Activated CD4-positive, alpha-beta T cell treated with anti-CD3 and anti-CD28 coated beads for 48 hours (primary cell): ENCODE measurements at places on chromosomes 3 and 15.
A peak's percentile ranks its signal among the peaks of the same experiment; 100 is the strongest.

GRCh38 chr15:100053474-100054121, 288.2 kb downstream of the ADAMTS17 start:
- DNase-seq, result no peak

DNA sequence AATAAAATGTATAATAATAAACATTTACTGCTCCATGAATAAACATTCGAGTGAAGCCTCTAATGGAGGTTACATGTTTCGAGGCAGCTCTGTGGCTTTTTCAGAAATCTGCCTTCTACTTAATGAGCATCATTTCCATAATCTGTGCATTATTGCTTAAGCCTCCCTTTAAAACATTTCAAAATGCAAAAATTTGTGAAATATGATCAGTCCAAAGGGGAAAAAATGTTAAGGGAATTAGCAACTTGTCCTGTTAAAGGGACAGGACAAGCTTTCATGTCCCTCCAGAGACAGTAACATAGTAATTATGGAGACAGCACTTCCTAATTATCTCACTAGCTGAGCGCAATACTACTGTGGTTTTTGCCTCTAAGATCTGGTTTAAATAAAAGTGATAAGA, 886.6 kb upstream of the CFAP20DC start:
- DNase-seq, result no peak

DNA sequence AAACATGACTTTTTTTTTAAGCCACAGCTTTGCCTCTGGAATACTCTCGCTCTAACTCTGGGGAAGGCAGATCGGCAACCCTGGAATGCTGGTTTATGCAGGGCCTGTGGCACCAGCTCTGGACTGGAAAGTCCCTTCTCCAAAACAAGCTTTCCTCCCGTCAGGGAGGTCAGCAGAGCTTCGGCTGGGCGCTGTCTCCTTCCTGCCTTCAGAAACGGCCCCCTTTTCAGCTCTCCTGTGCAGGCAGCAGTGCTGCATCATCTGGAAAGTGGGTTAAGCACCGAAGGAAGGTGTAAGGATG, 42.7 kb upstream of the SKOR1 start:
- DNase-seq, result no peak

DNA sequence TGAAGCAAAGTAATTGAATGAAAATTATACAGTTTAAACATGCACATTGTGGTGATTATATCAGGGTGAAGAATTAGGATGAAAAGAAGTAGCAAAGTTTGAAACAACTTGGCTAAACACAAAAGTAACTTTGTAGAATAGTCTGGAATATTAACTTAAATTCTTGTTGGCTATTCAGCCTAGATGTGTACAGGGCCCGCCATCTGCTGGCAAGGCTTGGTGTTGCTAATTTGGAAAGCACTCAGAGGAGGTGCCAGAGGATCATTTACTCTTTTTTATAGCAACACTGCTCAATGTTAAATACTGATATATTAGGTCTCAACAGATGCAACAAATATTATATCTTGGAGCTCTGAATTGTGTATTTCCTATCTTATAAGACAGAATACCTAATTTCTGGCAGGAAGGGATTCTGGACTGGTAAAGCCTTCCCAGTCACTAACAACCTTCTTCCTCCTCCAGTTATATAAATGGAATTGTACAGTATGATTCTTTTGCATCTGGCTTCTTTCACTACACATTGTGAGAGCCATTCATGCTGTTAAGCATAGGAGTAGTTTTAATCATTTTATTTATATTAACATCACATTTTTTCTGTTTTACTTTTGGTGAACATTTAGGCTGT, 36.1 kb downstream of the TTC23 start:
- peak; percentile 77 for DNase-seq

- peak; percentile 36 for DNase-seq
Observed at GRCh38 chr3:161104561-161105551, at the start of gene B3GALNT1. TSS of gene B3GALNT1 (minus strand) at chr3:161105349. CDS start at chr3:161086754, 18,595 bp downstream.

- DNase-seq, result no peak
Observed at GRCh38 chr3:194329583-194329965, 21.6 kb downstream of the CPN2 start.

DNA sequence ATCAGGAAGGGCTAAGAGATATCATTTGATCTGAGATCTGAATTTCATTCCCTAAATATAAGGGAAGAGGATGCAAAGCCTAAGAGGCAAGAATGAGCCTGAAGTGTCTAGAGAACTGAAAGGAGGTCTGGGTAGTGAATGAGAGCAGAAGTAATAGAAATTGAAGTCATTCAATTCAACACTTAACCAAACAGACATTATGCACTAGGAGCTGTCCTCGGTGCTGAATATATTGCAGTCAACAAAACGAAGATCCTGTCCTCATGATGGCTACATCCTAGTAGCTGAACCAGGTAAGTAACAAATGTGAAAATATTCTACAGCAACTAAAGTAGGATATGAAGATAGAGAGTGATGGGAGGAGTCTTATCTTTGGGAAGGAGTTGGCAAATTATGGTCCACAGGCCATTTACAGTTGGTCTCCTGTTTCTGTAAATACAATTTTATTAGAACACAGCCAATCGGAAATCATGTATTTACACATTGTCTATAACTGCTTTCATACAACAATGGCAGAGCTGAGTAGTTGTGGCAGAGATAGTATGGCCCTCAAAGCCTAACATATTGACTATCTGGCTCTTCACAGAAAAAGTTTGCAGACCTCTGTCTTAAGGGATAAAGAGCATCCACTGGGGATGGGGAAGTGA, 192.9 kb upstream of the CADPS start:
- no peak for DNase-seq

DNA sequence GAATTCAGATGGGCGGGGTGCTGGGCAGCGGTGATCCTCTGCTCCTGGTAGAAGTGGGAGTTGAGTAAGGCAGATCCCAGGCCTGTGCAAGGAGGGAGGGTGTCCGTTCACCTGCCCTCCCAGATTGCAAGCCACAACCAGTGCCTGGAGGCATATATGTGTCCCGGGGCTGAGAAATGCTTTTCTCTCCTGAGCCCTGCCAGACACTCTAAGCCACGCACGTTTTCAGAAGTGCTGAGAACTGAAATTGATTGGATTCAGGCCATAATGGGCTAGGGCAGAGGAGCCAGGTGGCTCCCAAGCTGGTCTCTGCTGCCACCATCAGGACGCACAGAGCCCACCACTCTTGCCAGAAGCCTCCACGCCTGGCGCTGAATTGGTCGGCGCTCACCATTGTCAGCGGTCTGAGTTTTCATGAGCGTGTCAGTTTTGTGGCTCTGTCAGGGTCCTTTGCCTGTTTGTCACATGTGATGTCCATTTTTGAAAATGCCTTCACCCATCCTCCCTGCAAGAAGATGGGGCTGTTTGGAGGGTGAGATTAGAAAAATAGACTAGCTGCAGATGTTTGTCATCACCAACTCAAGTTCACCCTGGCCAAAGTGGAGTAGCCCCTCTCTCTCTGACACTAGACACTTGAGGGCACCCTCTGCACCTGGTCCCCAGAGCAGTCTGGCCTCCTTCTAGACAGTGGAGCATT, 15.4 kb upstream of the BFSP2 start:
- DNase-seq, result peak; percentile 62
